Fibroblast of skin of right quadriceps (primary cell): ENCODE measurements at places on chromosomes 2 and 18.

DNA sequence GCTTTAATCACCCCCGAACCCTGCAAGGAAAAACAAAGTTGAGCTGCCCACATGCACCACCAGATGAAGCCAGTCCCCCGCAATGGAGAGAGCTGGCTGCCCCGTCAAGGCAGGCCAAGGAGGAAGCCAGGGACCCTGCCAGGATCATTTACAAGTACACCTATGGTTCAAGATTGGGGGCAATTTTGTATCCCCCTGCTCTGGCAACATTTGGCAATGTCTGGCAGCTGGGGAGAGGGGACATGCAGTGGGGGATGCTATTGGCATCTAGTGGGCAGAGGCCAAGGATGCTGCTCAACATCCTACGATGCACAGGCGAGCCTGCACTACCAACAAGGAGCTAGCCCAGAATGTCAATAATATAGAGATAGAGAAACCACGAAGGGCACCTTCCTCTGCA, 1.9 kb downstream of the ACTR1B start:
- no peak for DNase-seq

- no peak for DNase-seq
Measured at GRCh38 chr18:49910986-49911385, 97.7 kb upstream of the ACAA2 start.

- no peak for DNase-seq
Measured at GRCh38 chr2:83933749-83934148, 525.3 kb downstream of the SUCLG1 start.

GRCh38 chr2:156134887-156135286, 197.6 kb downstream of the NR4A2 start:
- no peak for DNase-seq

DNA sequence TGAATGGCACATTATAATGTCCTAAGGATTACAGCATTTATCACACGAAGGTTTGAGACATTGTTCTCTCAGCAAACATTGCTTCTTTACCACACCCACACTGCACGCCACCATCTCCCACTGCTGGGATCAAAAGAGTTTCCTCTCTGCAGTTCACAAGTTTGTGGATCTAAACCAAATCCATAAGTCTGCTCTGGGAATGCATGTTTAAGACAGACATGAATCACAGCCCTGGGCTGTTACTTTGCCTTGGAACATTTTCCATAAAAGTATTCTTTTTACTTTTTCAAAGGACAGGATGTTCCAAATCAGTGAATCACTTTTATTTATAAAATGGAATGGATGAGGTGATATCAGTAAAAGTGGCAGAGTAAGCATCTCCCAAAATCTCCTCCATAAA, 36.1 kb downstream of the STPG4 start:
- DNase-seq: peak; percentile 93

- DNase-seq: no peak
Measured at GRCh38 chr2:20414806-20415205, 32.1 kb upstream of the RHOB start.

DNA sequence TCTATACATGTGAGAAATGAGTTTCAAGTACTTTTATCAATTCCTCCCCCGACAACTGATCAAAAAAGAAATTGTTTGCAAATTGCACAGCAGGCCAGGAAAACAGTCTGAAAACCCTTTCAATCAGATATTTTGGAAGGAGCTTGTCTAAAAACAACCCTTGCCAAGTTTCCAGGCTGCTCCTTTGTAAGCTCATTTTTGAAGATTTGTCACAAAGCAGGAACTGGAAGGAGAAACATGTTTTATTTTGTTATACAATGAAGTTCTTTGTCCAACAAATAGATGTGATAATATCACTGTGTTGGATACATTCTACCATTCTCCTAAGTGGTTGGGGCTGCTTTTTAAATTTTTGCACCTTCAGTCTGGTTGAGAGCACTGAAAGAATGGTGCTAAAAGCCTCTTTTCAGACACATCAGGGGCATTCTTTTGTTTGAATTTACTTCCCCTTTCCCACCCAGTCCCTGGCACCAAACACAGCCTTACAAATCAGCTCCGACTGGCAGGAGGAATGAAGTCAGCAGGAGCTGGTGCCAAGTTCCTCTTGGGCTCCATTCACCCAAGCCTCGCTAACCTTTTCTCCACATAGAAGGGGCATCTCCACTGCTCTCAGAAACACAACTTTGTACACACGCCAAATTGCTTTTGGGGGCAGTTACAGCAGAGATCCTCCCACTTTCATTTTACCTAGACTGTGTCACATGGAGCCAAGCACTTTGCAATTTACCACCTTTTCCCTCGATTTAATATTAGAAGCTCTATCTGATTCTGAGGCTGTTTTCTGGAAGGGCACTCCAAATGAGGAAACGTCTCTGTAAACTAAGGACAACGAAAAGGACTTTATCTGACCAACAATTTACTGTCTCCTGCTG, 88.0 kb downstream of the C1D start:
- DNase-seq: no peak

DNA sequence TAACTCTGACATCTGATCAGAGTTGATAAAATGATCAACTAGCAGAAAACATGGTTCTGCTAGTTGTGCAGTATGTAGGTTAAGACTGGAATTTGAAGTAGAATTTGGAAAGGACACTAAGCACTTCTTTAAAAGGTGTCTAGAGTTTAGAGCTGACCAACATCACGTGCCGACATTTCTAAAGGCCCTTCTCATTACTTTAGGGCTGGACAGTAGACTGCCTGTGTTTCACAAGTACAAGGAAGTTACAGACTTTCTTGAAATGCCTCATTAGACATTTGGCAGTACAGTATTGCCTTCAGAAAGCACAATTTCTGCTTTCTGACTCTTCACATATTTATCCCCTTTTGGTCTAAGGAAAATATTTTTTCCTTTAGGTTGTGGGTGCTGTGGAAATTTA, 255.3 kb downstream of the ZNF385B start:
- DNase-seq: no peak

GRCh38 chr2:74536166-74536950, 6.6 kb downstream of the HTRA2 start:
- no peak for DNase-seq

GRCh38 chr2:121076498-121076820, 208.5 kb downstream of the TFCP2L1 start:
- no peak for DNase-seq

DNA sequence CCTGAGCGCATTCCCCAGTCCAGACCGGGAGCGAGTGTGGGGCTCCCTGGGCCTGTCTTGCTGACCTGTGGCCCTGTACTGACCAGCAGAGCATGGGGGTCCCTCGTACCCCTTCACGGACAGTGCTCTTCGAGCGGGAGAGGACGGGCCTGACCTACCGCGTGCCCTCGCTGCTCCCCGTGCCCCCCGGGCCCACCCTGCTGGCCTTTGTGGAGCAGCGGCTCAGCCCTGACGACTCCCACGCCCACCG, 5.3 kb downstream of the NEU4 start:
- DNase-seq: no peak

DNA sequence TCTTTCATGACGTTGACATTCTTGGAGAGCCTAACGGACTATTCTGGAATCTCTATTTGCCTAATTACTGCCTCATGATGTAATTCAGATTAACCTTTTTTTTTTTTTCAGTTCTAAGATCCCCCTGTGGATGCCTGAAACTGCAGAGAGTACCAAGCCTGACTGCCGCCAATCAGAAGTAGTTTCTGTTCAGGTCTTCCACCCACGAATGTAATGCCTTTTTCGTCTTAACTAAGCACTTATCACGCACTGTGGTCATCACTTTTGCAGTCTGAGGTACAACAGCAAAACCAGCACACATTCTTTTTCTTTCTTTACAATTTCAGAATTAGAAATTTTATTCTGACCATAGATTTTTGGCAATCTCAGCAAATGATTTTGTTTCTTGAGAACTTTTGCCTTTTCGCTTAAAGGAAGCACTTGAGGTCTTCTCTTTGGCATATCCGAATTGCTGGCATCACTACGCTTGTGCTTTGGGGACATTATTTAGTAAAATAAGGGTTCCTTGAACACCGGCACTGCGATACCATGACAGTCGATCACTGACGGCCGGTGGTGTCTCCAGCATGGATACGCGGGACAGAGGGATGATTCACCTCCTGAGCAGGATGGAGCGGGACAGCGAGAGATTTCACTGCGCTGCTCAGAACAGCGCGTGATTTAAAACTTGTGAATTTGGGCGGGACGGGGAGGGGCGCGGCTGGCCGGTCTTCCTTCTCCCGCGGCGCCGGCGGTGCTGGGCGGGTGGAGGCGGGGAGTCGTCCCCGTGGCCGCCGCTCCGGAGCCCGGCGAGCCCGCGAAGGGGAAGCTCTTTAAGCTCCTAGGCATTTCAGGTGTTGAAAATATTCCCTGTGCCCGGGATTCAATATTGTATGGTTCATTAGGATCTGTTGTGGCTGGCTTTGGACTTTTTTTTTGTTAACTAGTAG, 32.0 kb upstream of the GPR55 start:
- peak; percentile 38 for DNase-seq

GRCh38 chr18:48620071-48620470, 81.2 kb downstream of the CTIF start:
- DNase-seq: no peak

DNA sequence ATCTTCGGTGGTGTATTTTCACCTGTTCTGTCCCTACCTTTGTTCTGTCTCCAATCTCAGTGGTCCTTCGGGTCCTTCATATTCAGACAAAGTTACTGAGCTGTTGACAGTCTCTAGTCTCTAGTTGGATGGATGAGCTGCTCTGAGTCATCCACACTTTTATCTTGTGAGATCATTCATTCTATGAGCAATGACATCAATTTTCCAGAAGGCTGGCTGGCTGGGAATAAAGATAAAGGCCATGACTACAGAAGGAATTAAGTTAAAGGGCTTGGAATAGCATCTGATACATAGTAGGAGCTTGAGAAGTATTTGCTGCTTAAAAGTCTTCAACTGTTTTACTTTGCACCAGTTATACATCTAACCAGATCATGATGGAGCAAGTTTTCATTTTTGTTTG, 43.1 kb upstream of the SLC39A10 start:
- DNase-seq: peak; percentile 91

- DNase-seq: peak; percentile 5
Measured at GRCh38 chr2:22904126-22904684, 480.8 kb upstream of the KLHL29 start.

DNA sequence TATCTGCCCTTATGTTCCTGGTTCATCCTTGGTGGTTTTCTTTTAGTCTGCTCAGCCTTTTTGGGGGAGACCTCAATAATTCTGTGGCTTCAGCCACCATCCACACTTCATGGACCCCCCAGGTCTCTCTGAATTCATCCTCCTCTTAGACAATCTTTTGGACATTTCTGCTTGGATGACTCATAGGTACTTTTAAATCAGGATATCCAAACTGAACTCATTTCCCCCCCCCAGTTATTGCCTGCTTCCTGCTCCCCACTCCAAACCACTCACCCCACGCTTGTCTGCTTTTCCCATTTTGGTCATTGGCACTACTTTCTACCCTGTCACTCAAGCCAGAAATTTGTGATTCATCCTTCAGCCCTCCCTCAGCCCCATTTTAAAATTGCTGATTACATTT, 78.5 kb downstream of the TANC1 start:
- DNase-seq: peak; percentile 77

DNA sequence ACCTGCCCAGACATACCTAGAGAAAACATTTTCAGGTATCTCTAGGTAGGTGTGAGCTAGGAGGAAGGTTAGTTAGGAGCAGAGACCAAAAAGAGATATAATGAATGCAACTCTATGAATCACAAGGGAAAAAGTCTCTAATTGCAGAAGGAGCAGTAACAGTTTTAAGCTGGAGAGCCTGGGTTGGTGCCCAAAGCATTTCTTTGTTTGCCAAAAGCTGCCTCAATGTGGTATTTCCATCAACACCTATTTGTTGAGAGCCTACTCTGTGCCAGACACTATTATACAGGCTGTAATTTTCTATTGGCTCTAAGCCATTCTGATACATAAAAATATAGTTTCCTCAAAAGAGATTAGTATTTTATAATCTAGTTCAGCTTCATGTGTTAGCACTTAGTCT, 141.6 kb downstream of the UBE2E3 start:
- no peak for DNase-seq

GRCh38 chr2:201413552-201413951, 37.7 kb downstream of the TRAK2 start:
- no peak for DNase-seq

DNA sequence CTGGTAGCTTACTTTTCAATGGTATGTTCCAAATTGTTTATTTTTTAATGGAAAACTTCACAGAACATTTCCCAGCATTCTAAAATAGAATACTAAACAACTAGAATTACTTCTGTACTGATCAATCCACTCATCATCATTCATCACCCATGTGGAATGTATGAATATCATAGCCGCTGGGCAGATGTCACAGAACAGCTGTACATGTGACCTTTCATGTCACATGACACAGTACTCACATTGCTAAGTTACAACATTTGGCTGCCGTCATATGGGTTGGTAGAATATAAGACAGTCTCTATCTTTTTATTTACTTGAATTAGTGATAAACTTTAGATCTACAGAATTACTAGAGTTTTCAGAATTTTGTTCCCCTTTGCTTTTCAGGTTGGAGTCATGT, 387.6 kb downstream of the ZEB2 start:
- DNase-seq: peak; percentile 42

GRCh38 chr18:313931-314330, 46.1 kb upstream of the THOC1 start:
- DNase-seq: no peak

DNA sequence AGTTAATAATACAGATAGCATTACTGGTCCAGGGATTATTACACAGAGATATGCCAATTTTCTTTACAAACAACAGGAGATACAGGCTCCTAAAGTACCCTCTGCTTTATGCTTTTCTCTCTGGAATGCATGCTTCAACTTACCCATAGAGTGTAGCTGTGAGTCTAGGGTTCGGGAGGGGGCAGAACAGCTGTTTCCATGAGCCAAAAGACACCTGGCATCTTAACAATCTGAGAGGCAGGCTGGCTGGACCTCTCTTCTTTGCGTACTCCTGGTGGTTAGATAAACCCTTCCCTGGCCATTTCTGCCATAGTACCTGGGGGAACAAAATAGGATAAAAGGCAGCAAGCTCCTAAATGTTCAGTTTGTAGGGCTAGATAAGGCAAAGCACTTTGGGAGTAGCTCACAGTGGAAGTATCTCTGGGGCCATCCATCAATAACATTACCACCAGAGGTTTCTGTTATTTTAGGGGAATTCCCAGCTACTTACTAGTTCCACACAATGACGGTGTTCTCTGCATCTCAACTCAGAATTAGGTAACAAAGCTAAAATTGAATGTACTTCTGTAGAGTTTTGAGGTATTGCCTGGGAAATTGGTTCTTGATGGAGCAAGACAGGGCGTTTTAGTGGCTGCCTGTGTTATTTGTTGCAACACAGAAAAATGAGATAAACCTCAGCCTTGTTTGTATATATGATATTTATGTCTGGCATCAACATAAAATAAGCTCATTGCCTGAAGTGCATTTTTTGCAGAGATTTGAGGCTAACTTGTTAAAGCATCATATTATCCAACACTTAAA, 6.2 kb upstream of the CCDC85A start:
- DNase-seq: no peak

DNA sequence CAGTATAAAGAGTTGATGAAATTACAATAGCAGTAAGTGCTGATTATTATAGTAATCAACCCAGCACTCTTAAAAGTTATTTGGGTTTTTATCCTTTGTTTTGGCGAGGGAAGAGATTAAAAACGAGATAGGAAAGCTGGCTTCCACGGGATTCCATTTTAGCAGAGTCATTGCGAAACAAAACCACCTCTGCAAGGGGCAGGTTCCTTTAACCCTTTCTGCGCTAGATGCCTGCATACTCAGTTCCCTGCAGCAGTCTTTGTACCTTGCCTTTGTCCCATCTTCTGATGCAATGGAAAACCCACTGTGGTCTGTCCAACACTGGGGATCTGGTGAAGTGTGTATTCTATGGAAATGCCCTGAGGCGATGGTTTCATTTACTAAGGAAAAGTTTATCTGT, 2.7 kb downstream of the YPEL5 start:
- no peak for DNase-seq
